Spleen (tissue), 13 donors: ENCODE measurements at places on chromosomes 11 and 22.

DNA sequence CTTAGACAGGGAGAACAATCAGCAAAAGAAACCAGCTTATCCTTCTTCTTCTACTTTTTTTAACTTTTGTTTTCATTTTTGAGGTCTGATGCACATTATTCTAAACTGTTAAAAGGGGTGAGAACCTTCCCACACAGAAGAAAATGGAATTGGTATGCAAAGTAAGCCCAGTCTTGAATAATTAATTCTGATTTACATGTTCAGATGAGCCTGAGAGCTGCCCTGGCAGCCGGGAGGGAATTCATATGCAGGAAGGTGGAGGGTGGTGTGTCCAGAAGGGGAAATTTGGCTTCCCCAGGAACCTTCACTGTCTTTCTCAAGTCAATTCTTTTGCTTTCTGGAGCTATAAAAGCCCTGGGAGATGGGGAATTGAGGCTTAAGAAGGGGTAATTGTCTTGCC lies 181.0 kb downstream of the INSC start:
- DNase-seq = no peak

DNA sequence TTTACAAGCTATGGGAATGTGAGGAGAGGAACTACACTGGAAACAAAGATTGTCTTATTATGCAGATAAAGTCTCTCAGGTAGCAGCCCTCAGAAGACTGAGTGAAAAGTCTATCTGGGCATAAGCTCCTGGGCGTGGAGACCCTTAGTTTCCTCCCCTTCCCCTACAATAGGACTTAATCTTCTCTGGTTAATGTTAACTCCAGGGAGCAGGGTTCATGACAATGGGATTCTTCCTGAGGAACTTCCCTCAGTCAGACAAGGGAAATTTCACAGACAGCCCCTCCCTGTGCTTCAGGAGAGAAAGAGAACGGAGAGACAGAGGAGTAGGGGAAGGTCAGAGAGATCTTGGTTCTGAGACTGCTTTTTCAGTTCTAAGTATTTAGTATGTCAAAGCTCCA lies 1428.6 kb downstream of the LRRC4C start:
- DNase-seq = no peak

DNA sequence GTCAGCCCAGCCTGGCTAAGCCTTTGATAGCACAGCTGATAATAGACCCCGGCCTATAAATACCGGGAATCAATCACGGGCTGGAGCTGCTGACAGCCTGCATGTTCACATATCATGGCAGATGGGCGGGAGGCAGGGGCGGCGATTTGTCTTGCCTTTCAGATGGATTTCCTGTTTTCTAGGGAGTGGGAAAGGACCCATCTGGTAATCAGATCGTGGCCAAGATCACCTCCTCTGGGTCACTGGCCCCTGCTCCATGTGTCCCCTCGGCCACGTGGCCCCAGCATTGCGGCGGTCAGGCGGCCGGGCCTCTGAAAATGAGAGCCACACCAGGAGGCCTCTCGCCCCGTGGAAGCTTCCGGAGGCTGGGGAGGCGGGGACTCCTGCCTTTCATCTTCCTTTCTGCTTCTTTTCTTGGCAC lies 36.6 kb downstream of the SMIM38 start:
- no peak for DNase-seq

- no peak for DNase-seq
These were observed 8.3 kb upstream of the MS4A6E start for GRCh38 chr11:60318726-60319125.

GRCh38 chr22:11626422-11626773 lies 3901.6 kb upstream of the OR11H1 start:
- peak; percentile 63 for DNase-seq

GRCh38 chr11:6321961-6322362 lies 1.7 kb upstream of the CAVIN3 start:
- no peak for DNase-seq

GRCh38 chr11:116691771-116692177 lies 81.0 kb downstream of the BUD13 start:
- DNase-seq = peak; percentile 81

GRCh38 chr11:111269146-111269868 lies 23.8 kb downstream of the POU2AF2 start:
- DNase-seq = no peak

- DNase-seq = no peak
These were observed 47.5 kb upstream of the ME3 start for GRCh38 chr11:86719781-86720463.
